ENCODE measurements at places on chromosomes 6 and 20. TPM values are rescaled to one million over a fixed set of nuclear protein-coding genes. Genes with fewer than 3 reads are reported as not detected.
A peak's percentile ranks its signal among the peaks of the same experiment; 100 is the strongest.

Gene C4B
- 10.2 TPM for total RNA-seq

DNA sequence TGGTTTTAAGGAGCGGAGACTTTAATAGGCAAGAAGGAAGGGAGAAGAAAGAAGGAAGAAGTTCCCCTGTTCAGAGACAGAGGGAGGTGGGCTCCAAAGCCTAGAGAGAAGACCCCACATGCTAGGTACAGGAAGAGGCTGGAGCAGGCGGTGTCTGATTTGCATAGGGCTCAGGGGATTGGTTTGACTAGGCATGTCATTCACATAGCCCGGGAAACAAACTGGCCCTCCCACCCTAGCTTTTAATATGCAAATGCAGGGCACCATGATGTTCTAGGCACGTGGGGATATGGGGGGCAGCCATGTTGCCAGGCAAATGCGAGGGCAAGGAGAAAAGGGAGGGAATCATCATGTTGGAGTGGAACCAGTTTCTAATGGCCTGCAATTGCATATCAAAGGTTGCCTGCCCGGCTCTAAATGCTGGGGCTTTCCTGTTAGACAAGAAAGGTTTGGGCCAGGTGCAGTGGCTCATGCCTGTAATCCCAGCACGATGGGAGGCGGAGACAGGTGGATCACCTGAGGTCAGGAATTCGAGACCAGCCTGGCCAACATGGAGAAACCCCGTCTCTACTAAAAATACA is 34.3 kb upstream of the AGPAT4 start:
- no peak for DNase-seq

- DNase-seq = peak; percentile 64
Observed at GRCh38 chr20:21184819-21185218, 58.9 kb downstream of the KIZ start.

Gene SPDEF
- not detected for total RNA-seq

- DNase-seq = no peak
Observed at GRCh38 chr6:131890091-131890490, 61.1 kb downstream of the CCN2 start.

- DNase-seq = no peak
Observed at GRCh38 chr6:54987633-54988290, 141.2 kb downstream of the FAM83B start.

- peak; percentile 47 for DNase-seq
Observed at GRCh38 chr6:135146162-135146934, 34.8 kb upstream of the MYB start.

DNA sequence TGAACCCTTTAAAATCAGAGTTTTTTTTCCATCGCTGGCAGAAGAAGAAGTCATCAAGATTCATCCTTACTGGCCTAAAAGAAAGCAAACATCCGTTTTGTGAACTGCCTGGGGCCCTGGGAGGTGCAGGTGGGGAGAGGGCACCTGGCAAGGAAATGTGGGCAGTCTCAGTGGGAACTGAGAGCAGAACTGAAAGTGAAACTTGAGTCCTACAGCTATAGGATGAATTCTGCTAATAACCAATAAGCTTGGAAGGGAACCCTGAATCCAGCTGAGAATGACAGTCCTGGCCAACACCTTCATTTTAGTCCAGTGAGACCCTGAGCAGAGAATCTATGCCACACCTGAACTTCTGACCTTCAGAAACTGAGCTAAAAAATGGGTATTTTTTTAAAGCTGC is 130.1 kb upstream of the ASCC3 start:
- peak; percentile 17 for DNase-seq

DNA sequence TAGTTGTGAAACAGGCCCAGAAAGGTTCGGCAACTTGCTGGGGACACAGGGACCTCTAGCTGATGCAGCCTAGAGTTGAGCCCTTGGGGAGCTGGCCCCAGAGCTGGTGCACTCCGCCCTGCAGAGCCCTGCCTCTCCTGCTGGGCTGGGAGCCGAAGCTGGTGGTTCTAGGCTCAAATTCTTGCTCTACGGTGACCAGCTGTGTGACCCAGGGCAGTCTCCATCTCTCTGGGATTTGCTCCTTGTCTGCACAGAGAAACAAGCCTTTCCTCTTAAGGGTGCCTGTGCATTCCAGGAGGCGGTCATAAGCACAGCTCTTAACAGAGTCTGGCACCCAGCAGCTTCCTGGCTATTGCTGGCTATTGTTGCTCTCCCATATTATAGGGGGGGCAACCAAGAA is 47.4 kb downstream of the RBM38 start:
- no peak for DNase-seq

- no peak for DNase-seq
Observed at GRCh38 chr6:21949211-21949801, 347.5 kb downstream of the PRL start.

DNA sequence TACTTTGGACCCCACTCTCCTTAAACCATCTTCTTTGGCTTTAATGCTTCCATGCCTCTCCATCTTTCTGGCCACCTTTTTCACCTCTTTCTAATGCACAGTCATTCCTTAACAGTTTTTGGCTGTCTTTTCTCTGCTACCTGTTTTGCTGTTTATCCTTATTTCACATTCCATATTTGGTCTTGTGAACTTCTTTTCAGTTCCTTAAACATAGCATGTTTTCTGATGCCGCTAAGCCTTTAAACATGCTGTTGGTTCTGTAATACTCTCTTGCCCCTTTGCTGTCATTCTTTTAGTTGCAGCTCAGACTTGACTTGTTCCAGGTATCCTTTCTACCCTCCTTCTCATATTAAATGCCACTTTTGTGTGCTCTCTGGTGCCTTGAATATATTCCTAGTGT is 35.8 kb downstream of the TOP1 start:
- DNase-seq = no peak

DNA sequence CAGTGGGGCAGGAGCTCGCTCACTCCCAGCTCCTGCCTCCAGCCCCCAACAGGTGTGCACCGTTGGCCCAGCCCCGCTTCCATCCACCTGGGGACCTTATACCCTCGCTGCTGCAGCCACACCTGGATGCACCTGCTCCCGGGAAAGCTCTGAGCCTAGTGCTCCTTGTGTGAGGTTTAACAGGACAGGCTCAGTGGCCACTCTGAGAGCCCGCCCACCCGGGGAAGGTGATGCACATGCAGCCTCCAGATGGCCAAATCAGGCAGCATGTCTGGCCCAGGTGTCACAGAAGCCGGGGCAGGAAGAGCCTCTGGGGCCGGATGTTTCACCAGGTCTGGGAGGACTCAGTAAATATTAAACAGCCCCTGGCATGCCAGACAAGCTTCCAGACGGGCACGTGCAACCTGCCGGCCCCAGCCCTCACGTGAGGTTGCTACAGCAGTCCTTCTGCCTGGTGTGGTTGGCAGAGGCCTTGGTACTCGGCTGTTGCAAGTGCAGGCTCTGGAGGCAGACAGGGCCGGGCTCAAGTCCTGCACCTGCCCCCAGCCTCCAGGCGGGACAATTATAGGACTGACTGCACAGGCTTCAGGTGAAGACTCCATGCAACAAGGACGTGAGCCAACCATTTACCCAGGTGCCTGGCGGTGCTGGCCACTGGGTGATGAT is 66.9 kb downstream of the RIPOR3 start:
- DNase-seq = peak; percentile 39

Gene THEMIS
- not detected for total RNA-seq

Gene SCGN
- not detected for total RNA-seq

GRCh38 chr20:58864346-58864745 is 11.8 kb downstream of the GNAS start:
- no peak for DNase-seq

GRCh38 chr6:127954082-127954481 is 53.2 kb upstream of the THEMIS start:
- DNase-seq = no peak

DNA sequence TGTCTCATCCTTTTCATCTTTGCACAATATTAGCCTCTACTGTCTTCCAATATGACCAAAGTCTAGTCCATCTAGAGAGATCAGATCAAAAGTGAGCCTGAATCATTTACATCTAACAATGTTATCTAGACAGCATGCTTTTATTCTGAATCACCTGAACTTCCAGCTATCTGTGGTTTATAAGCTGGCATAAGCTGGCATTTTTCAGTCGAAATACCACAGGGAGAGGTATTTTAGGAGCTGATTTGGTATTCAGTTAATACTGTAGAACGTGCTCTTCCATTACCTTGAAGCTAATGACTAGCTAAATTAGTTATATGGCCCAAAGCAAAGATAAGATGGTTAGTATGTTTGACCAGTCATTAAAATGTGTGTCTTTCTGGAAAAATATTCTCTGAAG is 188.3 kb upstream of the AGPAT4 start:
- DNase-seq = peak; percentile 68

DNA sequence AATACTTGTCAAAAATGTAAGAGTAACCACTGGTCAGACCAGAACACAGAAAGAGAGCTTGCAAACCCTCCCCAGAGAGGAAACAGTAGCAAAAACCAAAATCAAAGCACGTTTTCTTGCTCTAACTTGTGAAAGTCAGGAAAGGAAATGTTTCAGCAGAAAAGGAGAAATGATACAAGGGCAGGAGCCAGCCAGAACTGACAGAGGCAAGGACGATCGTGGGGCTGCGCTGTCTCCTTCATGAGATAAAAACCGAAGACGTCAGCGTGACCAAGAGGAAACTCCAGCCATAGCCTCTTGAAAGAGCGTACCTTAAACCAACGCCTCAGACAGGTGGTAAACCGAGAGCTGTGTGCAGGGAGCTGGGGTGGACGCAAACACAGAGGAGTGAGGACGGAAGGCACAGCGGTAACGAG is 27.5 kb downstream of the LAMA5 start:
- DNase-seq = no peak

Gene COL9A1
- total RNA-seq = not detected

Gene MPIG6B
- not detected for total RNA-seq

Gene FAM50B
- total RNA-seq = 4.6 TPM

Gene SNX14
- 76.8 TPM for total RNA-seq

DNA sequence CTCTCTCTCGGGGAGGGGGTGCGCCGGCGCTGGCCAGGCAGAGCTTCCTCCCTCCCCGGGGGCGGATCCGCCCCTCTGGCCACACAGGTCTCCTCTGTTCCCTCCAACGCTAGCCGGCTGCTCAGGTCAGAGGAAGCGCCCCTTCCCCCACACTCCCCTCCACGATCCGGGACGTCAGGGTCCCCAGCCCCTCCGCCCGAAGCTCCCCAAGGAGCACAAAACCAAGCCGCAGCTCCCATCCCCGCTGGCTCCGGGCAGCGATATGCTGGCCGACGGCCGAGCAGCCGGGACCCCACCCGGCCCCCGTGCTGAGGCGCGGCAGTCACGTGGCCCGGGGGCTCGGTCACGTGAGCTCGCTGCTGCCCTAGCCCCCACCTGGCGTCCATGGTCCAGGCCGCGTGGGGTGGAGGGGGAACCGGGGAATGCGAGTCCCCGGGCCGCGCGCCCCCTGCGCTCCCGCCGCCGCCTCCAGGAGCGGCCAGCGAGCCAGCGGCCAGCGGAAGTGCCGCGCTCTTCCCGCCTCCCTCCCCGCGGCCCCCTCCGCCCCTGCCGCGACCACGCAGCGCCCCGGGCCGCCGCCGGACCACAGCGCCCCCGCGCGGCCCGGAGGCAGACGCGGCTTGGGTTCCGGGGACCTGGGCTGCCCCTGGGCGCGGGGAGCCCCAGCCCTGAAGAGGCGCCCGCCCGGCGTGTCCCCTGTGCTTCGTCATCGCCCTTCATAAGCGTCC is at the start of gene SLC35B2:
TSS of gene SLC35B2 (minus strand) at position 504 of the 728 bp plus-strand sequence. CDS start at position 386, 118 bp downstream.
- DNase-seq = peak; percentile 65

- no peak for DNase-seq
Observed at GRCh38 chr6:82953871-82954270, 111.8 kb downstream of the UBE3D start.

GRCh38 chr6:114471450-114471849 is 128.6 kb upstream of the HS3ST5 start:
- DNase-seq = no peak

Gene EYA2
- total RNA-seq = 0.24 TPM

Gene RAET1E
- 9.2 TPM for total RNA-seq

Gene RGS17
- total RNA-seq = 4.1 TPM

GRCh38 chr20:12682613-12683012 is 326.2 kb upstream of the SPTLC3 start:
- DNase-seq = no peak

Gene DUSP22
- total RNA-seq = 28.2 TPM

Gene BANF2
- not detected for total RNA-seq

Gene C6orf15
- not detected for total RNA-seq

GRCh38 chr20:63067266-63067635 is 60.5 kb upstream of the BHLHE23 start:
- DNase-seq = no peak

GRCh38 chr6:158763434-158764182 is 55.6 kb downstream of the EZR start:
- DNase-seq = no peak

Gene WFDC12
- not detected for total RNA-seq

DNA sequence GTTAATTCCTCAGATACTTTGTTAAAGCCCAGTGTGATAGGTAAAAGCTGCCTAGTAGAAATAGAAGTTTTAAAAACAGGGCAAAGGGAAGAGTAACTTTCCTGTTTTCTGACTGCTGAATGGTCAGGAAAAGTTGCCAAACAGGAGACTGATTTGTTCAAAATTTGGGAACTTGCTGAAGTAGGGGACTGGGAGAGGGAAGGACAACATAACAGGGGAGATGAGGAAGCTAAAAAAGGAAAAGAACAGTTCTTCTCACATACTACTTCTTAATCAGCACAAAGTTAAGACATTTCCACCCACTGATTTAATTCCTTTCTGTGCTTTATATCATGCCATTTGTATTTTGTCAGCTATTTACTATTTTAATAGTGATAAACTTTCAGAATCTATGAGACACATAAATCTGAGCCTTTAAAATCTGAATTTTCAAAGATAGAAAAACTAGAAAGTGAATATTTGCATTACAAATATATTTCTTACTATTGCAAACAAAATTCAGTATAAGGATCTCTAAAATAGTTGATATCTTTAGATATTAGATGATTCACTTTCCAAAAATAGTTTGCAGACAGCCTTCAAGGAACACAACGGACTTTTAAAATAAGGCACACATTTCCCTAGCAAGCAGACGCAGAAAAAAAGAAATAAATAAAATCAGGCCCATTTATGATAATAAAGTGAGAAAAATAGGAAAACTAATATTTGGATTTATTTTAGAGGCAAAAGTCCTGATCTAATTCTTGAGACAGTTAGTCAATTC is 36.9 kb upstream of the SLC16A10 start:
- no peak for DNase-seq

DNA sequence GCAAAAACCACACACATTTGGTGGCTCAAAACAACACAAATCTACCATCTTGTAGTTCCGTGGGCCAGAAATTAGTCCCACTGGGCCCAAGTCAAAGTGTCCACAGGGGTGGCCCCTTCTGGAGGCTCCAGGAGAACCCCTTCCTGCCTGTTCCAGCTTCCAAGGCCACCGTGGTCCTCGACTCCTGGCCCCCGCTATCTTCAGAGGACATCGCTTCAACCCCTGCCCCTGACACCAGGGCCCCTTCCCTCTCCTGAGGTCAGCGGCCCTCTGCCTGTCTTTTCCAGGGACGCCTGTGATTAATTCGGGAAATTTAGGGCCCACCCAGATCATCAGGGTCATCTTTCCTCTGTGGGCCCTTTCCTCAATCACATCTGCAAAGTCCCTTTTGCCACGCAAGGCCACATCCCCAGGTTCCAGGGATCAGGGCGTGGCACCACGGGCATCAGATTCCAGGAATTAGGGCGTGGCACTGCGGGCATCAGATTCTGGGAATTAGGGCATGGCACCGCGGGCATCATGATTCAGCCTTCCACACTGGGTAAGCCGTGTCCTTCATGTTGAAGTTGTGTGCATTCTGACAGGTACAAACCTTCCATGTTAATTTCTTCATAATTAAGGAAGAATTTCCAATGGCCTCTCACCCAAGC is 59.9 kb upstream of the SMOC2 start:
- DNase-seq = no peak

- DNase-seq = no peak
Observed at GRCh38 chr6:708237-708598, 15.3 kb upstream of the EXOC2 start.

Gene RIPOR2
- total RNA-seq = 0.11 TPM

Gene ARHGAP40
- 1.8 TPM for total RNA-seq

Gene DEFB124
- total RNA-seq = not detected

Gene ESR1
- 0.33 TPM for total RNA-seq
